ENCODE measurements at places on chromosomes 12 and 14. TPM values are rescaled to one million over a fixed set of nuclear protein-coding genes. Genes with fewer than 3 reads are reported as not detected.
A peak's percentile ranks its signal among the peaks of the same experiment; 100 is the strongest.

DNA sequence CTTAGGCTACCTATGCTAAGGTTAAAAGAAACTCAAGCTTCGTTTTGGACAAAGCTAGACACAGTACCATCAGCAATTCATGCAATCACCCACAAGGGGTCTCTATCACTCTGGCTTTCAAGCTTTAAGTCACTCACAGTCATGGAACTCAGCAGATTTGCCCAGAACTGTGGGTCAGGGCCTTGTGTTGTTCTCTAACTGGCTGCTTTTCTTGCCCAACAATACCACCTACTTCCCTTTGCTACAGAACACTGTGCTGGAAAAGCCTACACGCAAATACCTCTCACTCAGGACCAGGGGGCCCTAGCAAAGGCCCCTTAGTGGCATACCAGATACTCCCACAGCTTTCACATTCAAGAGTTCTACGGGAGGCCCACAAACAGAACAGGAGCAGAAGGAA, 9.1 kb downstream of the NEMP1 start:
- no peaks in the 10 kb centered on the region for H3K27me3 ChIP-seq
- peaks cover 63% of the 10 kb centered on the region for H3K4me1 ChIP-seq
- H3K36me3 ChIP-seq, result peaks cover 63% of the 10 kb centered on the region
- H3K4me3 ChIP-seq, result peak overlapping the region; percentile 17
- H3K27ac ChIP-seq, result peak overlapping the region; percentile 91
- peak; percentile 68 for DNase-seq

DNA sequence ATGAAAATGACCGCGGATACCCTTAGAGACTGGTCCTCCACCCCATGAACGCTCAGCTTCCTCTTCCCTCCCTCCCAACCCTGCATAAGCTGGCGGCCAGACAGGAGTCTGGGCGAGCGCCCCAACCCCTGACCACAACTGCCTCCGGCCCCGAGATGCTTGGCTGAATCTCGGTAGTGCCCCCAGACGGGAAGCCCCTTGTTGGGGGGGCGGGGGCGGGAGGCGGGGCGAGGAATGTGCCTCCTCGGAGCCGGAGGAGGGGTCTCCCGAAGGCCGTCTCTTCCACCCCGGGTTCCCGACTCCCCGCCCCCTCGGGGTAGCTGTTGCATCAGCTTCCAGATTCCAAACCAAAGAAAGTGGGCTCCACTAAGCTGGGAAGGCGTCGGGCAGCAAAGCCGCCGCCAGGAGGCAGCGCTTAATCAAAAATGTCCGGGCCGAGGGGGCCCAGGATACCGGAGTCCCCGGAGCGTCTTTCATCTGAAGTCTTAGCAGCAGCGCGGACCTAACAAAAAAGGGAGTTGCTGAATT, 7.1 kb upstream of the MRPL52 start:
- H3K27ac ChIP-seq, result no peak overlapping the region
- H3K36me3 ChIP-seq, result no peaks in the 10 kb centered on the region
- H3K4me1 ChIP-seq, result peaks cover 26% of the 10 kb centered on the region
- peak; percentile 77 for DNase-seq
- peaks cover 12% of the 10 kb centered on the region for H3K27me3 ChIP-seq

DNA sequence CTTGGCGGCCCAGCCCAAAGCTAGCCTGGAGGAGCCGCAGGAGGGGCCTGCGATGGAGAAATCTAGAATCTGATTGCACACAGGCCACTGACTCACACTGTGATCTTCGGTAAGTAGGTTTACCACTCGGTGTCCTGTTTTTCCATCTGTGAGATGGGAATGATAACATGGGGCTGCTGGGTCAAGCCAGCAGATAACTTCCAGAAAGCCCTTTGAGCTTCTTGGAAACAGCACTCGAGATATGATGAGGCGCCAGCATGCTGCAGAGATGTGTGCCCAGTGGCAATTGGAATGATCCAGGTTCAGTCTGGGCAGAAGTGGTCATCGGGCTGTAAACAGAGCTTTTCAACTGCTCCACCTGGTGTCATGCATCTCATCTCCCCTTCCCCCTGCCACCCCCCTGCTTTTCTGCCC, 771.3 kb upstream of the TBX3 start:
- DNase-seq, result no peak
- no peak overlapping the region for H3K4me3 ChIP-seq
- peaks cover 23% of the 10 kb centered on the region for H3K27me3 ChIP-seq
- H3K36me3 ChIP-seq, result no peaks in the 10 kb centered on the region

The NEMP1 gene
- total RNA-seq, result 70.6 TPM

- no peaks in the 10 kb centered on the region for H3K27me3 ChIP-seq
- H3K4me3 ChIP-seq, result peak within 1 kb of the TSS; percentile 94
- H3K27ac ChIP-seq, result peak within 1 kb of the TSS; percentile 87
- peaks cover 34% of the 10 kb centered on the region for H3K4me1 ChIP-seq
- H3K36me3 ChIP-seq, result peaks cover 7% of the 10 kb centered on the region
Observed at GRCh38 chr12:4320853-4321701, at the start of gene TIGAR. Gene TIGAR (plus strand): TSS chr12:4321213. CDS start chr12:4321272, 59 bp downstream.

The ASIC1 gene
- 1.1 TPM for total RNA-seq

DNA sequence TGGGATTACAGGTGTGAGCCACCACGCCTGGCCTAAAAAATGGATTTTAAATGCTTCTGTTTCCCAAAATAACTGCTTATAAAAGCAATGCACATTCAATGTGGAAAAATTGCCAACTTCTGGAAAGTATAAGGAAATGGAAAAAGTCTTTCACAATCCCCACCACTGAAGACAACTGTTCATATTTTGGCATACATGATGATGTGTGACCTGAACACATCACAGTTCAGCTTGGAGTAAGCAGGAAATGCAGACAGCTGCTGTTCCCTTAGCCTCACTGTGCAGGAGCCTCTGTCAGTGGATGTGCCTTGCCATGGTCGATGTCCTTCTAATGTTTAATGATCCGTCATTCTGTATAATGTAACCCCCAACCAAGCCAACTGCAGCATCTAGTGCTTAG, 5.2 kb downstream of the MTERF2 start:
- H3K4me1 ChIP-seq, result peaks cover 34% of the 10 kb centered on the region
- H3K27me3 ChIP-seq, result no peaks in the 10 kb centered on the region
- no peak overlapping the region for H3K27ac ChIP-seq
- H3K36me3 ChIP-seq, result peaks cover 24% of the 10 kb centered on the region

DNA sequence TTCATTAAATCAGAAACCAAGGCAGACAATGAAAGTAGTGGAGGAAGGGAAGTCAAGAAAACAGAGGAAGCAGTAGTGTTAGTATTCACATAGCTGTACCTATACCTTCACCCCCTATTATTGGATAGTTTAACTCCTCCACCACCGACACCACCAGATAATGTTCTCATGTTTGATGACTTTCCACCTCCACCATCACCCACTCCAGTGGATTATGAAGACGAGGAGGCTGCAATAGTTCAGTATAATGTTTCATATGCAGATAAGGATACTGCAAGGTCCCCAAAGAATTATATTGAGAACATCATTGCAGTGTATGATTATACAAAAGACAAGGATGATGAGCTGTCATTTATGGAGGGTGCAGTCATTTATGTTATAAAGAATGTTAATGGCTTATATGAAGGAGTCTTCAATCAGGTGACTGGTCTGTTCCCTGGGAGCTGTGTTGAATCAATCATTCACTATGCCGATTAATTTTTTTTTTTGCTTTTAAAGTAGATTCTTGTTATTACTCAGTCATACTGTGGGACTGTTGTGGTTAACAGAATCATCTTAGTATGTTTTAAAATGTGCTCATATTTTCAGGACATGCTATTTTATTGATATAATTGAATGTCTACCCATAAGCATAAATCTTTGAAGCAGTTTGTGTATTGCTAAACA, 32.2 kb upstream of the KTN1 start:
- H3K27ac ChIP-seq, result no peak overlapping the region
- no peaks in the 10 kb centered on the region for H3K4me1 ChIP-seq

DNA sequence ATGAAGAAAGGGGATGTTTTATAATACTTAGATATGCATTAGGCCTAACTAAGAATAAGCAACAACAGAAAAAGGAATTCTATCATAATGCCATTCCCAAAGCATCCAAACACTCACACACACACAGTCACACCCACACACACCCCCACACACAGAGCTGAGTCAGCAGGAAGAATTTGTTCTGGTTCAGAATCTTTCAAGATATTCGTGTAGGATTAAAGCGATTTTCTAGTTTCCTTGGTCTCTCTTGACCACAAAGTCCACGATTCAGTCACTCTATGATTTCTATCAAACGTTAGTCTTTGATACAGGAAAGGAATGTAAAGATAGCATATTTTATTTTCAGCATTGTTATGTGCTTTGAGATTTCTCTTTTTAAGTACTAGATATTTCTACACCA, 382.6 kb upstream of the DCN start:
- H3K27me3 ChIP-seq, result no peaks in the 10 kb centered on the region
- H3K4me1 ChIP-seq, result peaks cover 24% of the 10 kb centered on the region
- DNase-seq, result peak; percentile 35
- H3K36me3 ChIP-seq, result no peaks in the 10 kb centered on the region

- peak overlapping the region; percentile 99 for H3K4me3 ChIP-seq
- no peak for DNase-seq
- H3K27me3 ChIP-seq, result peaks cover 14% of the 10 kb centered on the region
- peaks cover 51% of the 10 kb centered on the region for H3K4me1 ChIP-seq
Observed at GRCh38 chr12:44873898-44874297, 2.2 kb downstream of the NELL2 start.

GRCh38 chr12:55492078-55492477, at the start of gene OR6C68:
Gene OR6C68 (plus strand): TSS chr12:55492378. CDS start chr12:55492378, 0 bp downstream.
- no peak for DNase-seq
- H3K4me3 ChIP-seq, result no peak within 1 kb of the TSS
- no peaks in the 10 kb centered on the region for H3K36me3 ChIP-seq
- peaks cover 4% of the 10 kb centered on the region for H3K27me3 ChIP-seq
- no peak within 1 kb of the TSS for H3K27ac ChIP-seq

The SERPINA10 gene
- not detected for total RNA-seq

- peak; percentile 50 for DNase-seq
- H3K27ac ChIP-seq, result peak overlapping the region; percentile 95
- H3K36me3 ChIP-seq, result peaks cover 16% of the 10 kb centered on the region
- peaks cover 95% of the 10 kb centered on the region for H3K4me1 ChIP-seq
Observed at GRCh38 chr14:73752297-73752992, 38.3 kb upstream of the PNMA1 start.

The CD163 gene
- total RNA-seq, result not detected

DNA sequence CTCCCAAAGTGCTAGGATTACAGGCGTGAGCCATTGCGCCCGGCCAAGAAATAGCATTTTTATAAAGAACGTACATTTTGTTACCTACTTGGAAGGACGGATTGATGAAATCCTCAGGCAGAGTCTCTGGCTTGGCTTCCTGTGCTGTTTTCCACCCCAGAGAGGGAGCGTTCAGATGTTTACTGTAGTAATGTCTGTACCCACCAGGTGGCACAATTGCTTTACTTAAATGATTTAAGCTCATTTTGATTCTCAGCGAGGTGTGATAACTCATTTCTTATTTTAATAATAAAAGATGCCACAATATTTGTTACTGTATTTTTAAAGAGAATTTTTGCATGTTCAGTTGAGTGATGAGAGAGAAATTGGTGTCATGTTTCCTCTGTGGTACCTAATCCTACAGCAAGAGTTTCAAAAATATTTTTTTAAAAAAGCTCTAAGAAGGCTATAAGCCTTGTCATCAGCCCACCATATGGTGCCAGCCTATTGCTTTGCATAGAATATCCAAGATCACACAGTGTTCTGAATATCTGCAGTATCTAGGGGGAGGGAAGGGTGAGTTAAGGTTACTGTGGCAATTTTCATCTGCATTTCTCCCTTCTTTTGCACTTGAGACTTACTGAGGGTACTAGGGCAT, 82.6 kb upstream of the TRAF3 start:
- H3K4me1 ChIP-seq, result peaks cover 18% of the 10 kb centered on the region
- peak; percentile 49 for DNase-seq
- no peaks in the 10 kb centered on the region for H3K36me3 ChIP-seq

DNA sequence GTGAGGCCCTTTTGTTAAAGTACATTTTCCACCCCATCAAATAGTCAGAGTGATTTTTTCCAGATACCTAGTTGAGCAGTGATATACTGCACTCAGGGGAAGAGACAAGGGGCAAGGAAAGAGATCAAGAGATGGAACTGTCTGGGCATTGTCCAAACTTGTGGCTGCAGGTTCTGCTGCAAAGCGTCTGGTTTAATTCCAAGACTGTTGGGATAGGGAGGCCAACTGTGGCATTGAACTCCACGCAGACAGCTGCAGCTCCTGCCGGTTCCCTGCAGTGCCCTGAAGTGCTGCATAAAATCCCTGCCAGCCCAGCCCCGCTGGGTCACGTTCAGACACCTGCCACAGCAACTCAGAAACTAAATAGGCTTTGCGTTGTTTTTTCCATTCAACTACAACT, 30.5 kb downstream of the RPH3A start:
- no peak overlapping the region for H3K27ac ChIP-seq
- H3K4me3 ChIP-seq, result no peak overlapping the region
- no peaks in the 10 kb centered on the region for H3K4me1 ChIP-seq
- H3K27me3 ChIP-seq, result no peaks in the 10 kb centered on the region

The ABCD2 gene
- total RNA-seq, result 5.0 TPM

DNA sequence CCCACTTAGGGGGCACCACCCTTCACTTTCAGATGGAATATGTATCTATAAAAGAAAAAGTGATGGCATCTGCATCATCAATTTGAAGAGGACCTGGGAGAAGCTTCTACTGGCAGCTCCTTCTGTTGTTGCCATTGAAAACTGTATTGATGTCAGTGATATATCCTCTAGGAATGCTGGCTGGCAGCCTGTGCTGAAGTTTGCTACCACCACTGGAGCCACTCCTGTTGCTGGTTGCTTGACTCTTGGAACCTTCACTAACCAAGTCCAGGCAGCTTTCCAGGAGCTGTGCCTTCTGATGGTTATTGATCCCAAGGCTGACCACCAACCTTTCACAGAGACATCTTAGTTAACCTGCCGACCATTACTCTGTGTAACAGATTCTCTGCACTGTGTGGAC, 44.7 kb downstream of the RIMKLB start:
- H3K27me3 ChIP-seq, result no peaks in the 10 kb centered on the region
- peaks cover 4% of the 10 kb centered on the region for H3K36me3 ChIP-seq
- H3K4me3 ChIP-seq, result no peak overlapping the region
- H3K4me1 ChIP-seq, result no peaks in the 10 kb centered on the region

- H3K27ac ChIP-seq, result no peak overlapping the region
- H3K27me3 ChIP-seq, result peaks cover 4% of the 10 kb centered on the region
Observed at GRCh38 chr14:36221112-36221511, 44.6 kb upstream of the PTCSC3 start.

GRCh38 chr14:91360490-91361232, 57.0 kb downstream of the CCDC88C start:
- H3K27ac ChIP-seq, result no peak overlapping the region
- H3K27me3 ChIP-seq, result no peaks in the 10 kb centered on the region
- no peak overlapping the region for H3K4me3 ChIP-seq
- no peak for DNase-seq
